Fibroblast of villous mesenchyme (primary cell): ENCODE measurements at places on chromosomes 13 and 19. TPM values are rescaled to one million over a fixed set of nuclear protein-coding genes. Genes with fewer than 3 reads are reported as not detected.

The ZNF626 gene
- total RNA-seq = 10.3 and 13.4 TPM in 2 replicates

The RFX1 gene
- total RNA-seq = 2.3 and 2.6 TPM in 2 replicates

The GPR12 gene
- total RNA-seq = not detected in 2 replicates

The ZNF540 gene
- 0.32 and 0.86 TPM in 2 replicates for total RNA-seq

The ZNF681 gene
- total RNA-seq = 0.32 and 0.43 TPM in 2 replicates

The ARHGAP45 gene
- total RNA-seq = 0.43 and 0.97 TPM in 2 replicates

The CEACAM7 gene
- not detected in 2 replicates for total RNA-seq

The ZNF66 gene
- 1.7 and 3.2 TPM in 2 replicates for total RNA-seq

The BEST2 gene
- not detected in 2 replicates for total RNA-seq

The CGB3 gene
- not detected in 2 replicates for total RNA-seq

The PSG7 gene
- total RNA-seq = not detected in 2 replicates

The SERP2 gene
- 5.5 and 5.6 TPM in 2 replicates for total RNA-seq

The FFAR1 gene
- not detected in 2 replicates for total RNA-seq

The CGB2 gene
- not detected in 2 replicates for total RNA-seq

The COMP gene
- under 0.01 TPM in 1 of 2 replicates, not detected in the other for total RNA-seq

The OLFM2 gene
- 0.43 and 1.3 TPM in 2 replicates for total RNA-seq

The SLC7A9 gene
- total RNA-seq = under 0.01 TPM in 1 of 2 replicates, not detected in the other

The OR7D2 gene
- total RNA-seq = 0.43 TPM in 1 of 2 replicates, not detected in the other

The KIR2DL4 gene
- not detected in 2 replicates for total RNA-seq

The ZNF320 gene
- total RNA-seq = 6.4 and 18.6 TPM in 2 replicates

The CD70 gene
- not detected in 2 replicates for total RNA-seq

The DOCK6 gene
- total RNA-seq = 21.2 and 28.7 TPM in 2 replicates

The LYL1 gene
- total RNA-seq = 2.6 and 3.9 TPM in 2 replicates

The ANGPTL8 gene
- total RNA-seq = not detected in 2 replicates

The KLK12 gene
- total RNA-seq = not detected in 2 replicates

The CASP14 gene
- not detected in 2 replicates for total RNA-seq

The ZNF616 gene
- 7.4 and 12.5 TPM in 2 replicates for total RNA-seq

The GPR4 gene
- not detected in 2 replicates for total RNA-seq

The KIR3DL1 gene
- not detected in 2 replicates for total RNA-seq

The MIA gene
- not detected in 2 replicates for total RNA-seq

The VSTM1 gene
- 0.43 TPM in 1 of 2 replicates, not detected in the other for total RNA-seq

The ZNF420 gene
- 4.8 and 8.2 TPM in 2 replicates for total RNA-seq

The FPR1 gene
- total RNA-seq = not detected in 2 replicates

The ZNF628 gene
- total RNA-seq = 0.86 and 2.6 TPM in 2 replicates

The FLT1 gene
- total RNA-seq = 12.1 and 23.2 TPM in 2 replicates

The IL4I1 gene
- 0.43 and 0.64 TPM in 2 replicates for total RNA-seq

The TLE2 gene
- 0.32 and 1.7 TPM in 2 replicates for total RNA-seq

The CTXN1 gene
- 1.9 and 3.0 TPM in 2 replicates for total RNA-seq

The ZNF850 gene
- 3.2 and 3.9 TPM in 2 replicates for total RNA-seq

The NECTIN2 gene
- 133 and 134 TPM in 2 replicates for total RNA-seq

The ZNF610 gene
- 0.97 and 2.2 TPM in 2 replicates for total RNA-seq

The IL17D gene
- total RNA-seq = under 0.01 and 0.64 TPM in 2 replicates

The U2AF1L4 gene
- 4.7 and 5.8 TPM in 2 replicates for total RNA-seq

The PLK5 gene
- under 0.01 TPM in 1 of 2 replicates, not detected in the other for total RNA-seq

The RAD23A gene
- 91.1 and 92.8 TPM in 2 replicates for total RNA-seq

The FXYD1 gene
- 0.32 TPM in 1 of 2 replicates, not detected in the other for total RNA-seq

The ASF1B gene
- total RNA-seq = 8.1 and 8.2 TPM in 2 replicates
